Activated CD4-positive, alpha-beta T cell treated with anti-CD3 and anti-CD28 coated beads, Interleukin-2, Interleukin-6, amounts not matched to agents 100 ng/mL and 50 ng/mL, durations not matched to agents 16 hours and 8 hours (primary cell): ENCODE measurements at places on chromosomes 7 and 10.
A peak's percentile ranks its signal among the peaks of the same experiment; 100 is the strongest.

DNA sequence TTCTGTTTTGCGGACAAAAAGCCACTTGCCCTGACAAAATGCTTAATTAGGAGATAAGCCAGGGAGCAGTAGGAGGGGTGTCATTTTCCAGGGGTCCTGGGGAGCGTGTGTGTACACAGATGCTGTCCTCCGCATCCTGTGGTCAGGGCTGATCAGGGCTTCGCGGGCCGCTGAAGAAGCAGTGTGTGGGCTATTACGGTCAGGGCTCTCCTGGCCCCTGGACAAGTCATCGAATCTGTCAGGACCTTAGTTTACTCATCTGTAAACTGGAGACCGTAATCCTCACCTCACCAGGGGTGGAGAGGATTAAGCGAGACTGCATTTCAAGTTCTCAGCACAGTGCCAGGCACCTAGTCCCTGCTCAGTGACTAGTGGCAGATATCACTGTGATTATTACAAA lies 26.0 kb upstream of the MXI1 start:
- no peak for DNase-seq

- no peak for DNase-seq
Measured at GRCh38 chr10:127881262-127881661, 11.5 kb downstream of the CLRN3 start.

- no peak for DNase-seq
Measured at GRCh38 chr7:128874140-128875031, 11.7 kb downstream of the ATP6V1F start.

- DNase-seq = no peak
Measured at GRCh38 chr10:36676756-36677430, 448.5 kb upstream of the ANKRD30A start.

- DNase-seq = no peak
Measured at GRCh38 chr7:56077681-56078080, 13.6 kb downstream of the SUMF2 start.

- no peak for DNase-seq
Measured at GRCh38 chr10:49325916-49326783, 27.2 kb downstream of the C10orf71 start.

- DNase-seq = peak; percentile 24
Measured at GRCh38 chr10:104080762-104081161, 4.9 kb downstream of the COL17A1 start.

DNA sequence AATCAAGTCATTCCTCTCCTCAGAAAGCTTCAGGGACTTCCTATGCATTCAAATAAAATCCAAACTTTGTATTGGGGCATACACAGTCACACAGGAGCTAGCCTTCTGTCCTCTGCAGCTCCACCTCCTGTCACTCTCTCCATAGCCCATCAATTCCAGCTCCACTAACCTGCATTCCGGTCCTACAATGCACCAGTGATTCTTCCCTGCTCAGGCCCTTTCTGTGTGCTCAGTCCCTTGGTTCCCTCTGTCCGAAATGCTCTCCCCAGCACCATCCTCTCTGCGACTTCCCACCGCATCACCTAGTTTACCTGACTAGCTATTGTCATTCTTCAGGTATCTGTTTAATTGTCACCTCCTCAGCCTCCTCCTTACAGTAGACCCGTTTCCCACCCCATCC lies 26.4 kb upstream of the YAE1 start:
- DNase-seq = no peak

DNA sequence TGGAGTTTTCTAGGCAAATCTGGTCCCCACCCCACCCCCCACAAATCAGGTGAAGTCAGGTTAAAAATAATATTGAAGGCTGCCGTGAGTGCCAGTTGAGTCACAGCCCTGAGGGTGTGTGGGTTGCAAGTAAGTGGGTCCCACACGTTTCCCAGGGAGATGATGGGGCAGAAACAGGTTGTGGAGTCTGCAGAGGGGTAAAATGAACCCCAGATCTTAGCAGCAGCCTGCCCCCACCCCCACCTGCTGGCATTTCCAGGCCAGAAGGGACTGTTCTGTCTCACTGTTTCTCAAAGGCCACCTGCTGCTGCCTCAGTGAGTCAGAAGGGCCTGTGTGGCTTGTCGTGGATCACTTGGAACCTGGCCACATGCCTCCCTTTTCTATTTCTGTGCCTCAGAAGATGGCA lies 59.8 kb upstream of the SMNDC1 start:
- peak; percentile 17 for DNase-seq

DNA sequence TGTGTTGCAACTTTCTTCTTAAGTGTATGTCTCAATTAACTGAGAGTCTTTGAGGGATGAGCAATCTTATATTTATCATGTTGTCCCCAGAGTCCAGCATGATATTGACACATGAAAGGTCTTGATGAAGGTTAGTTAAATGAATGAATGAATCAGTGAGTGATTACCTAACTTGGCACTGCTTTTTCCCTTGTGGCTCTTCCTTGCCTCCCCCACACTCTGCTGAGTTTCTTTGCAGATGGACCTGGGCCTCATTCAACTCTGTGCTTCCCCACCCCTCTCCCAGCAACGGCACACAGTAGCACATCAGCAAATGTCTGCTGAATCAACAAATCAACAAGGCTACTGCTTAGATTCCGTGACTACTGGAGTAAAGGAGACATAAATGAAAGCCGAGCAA lies 235.1 kb upstream of the CXCL12 start:
- no peak for DNase-seq

- DNase-seq = peak; percentile 76
Measured at GRCh38 chr10:70602665-70603448, at the start of gene PRF1. Gene PRF1, minus strand, starts transcription at chr10:70602741. Its CDS starts 1,839 bp downstream, at chr10:70600902.

DNA sequence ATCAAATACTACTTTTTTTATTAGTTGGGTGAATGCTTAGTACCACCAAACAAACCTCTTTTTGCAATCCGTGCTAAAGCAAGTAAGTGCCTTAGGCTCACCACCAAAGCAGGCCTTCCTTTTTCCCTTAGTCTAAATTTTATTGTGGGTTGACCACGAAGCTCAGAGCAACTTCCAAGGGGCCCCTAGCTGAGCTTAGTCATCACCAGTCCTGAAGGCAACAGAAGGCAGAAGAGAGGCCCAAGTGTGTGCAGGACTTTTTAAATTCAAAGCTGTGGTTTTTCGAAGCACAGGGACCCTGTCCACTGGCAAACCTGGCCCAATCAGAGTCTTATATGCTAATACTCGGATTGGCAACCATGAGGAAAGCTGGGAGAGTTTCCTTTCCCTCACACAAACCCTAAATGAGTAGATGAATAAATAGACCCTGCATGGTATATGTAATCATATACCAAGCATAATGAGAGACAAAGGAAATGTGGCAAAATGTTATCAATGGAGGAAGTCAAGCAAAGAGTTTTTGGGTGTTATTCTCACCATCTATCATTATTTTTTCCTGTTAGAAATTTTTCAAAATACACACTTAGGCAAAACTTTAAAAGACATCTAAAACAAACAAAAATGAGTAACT lies 453.2 kb upstream of the GALNT17 start:
- peak; percentile 45 for DNase-seq

- no peak for DNase-seq
Measured at GRCh38 chr7:26787701-26788100, 76.7 kb downstream of the SKAP2 start.

DNA sequence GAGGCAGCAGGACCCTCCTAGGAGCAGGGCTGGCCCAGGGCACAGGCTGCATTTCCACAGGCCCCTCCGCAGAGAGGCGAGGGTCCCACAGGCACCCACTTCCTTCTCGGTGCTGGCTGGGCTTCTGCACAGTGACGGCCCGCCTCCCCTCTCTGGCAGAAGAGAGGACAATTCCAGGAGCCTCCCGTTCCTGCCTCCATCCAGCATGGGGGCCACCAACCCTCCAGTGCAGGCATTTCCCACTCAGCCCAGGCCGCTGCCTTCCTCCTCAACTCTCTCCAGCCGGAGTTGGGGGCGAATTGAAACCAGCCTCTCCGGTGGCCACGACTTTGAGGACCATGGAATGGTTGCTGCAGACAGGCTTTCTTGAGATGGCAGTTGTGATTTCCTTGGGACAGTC lies 125.0 kb upstream of the PPP2R2D start:
- no peak for DNase-seq

DNA sequence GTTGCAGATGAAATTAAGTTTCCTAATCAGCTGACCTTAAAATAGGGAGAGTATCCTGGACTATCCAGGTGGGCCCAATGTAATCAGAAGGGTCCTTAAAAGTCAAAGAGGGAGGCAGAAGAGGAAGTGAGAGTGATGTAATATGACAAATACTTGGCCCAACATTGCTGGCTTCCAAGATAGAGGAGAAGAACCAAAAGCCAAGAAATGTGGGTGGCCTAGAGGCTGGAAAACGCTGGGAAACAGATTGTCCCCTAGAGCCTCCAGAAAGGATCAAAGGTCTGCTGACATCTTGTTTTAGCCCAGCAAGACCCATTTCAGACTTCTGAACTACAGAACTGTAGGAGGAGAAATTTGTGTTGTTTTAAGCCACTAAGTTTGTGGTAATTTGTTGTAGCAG lies 79.7 kb upstream of the NOBOX start:
- DNase-seq = no peak

- no peak for DNase-seq
Measured at GRCh38 chr7:40058636-40059035, 75.8 kb downstream of the MPLKIP start.

- DNase-seq = no peak
Measured at GRCh38 chr7:1725766-1726630, 55.9 kb downstream of the ELFN1 start.

- DNase-seq = peak; percentile 36
Measured at GRCh38 chr7:26376175-26376917, 84.7 kb downstream of the SNX10 start.

GRCh38 chr10:44894691-44895090 lies 16.4 kb upstream of the TMEM72 start:
- no peak for DNase-seq

GRCh38 chr10:118002581-118002980 lies 44.2 kb downstream of the RAB11FIP2 start:
- peak; percentile 36 for DNase-seq

- DNase-seq = no peak
Measured at GRCh38 chr7:20696803-20697333, 81.4 kb downstream of the ABCB5 start.

- DNase-seq = no peak
Measured at GRCh38 chr10:76543655-76544054, 1094.0 kb downstream of the KCNMA1 start.

DNA sequence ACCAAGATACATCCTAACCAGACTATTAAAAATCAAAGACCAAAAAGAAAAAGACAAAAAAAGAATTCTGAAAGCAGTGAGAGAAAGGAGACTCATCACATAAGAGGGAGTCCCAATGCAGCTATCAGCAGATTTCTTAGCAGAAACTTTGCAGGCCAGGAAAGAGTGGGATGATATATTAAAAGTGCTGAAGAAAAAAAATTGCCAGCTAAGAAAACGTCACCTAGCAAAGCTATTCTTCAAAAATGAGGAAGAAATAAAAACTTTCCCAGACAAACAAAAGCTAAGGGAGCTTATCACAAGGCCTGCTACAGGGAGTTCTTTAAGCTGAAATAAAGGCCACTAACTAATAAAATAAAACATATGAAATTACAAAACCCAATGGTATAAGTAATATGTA lies 40.5 kb upstream of the CDK6 start:
- DNase-seq = no peak

DNA sequence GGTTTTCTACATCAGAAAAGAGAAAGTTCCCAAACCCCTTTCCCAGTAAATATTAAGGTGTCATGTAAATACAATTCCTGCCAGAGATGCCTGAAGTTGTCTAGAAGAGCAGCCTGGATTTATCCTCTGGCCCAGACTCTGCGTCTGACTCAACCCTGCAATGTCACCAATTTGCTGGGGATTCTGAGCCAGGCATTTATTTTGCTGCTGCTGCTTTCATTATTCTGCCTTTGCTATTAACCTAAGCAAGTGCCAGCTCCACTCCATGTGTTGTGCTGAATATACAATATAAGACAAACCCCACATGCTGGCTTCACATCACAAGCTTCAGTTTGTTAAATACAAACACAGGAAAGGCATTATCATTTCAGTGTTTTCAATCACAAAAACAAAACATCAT lies 59.1 kb downstream of the ELAPOR2 start:
- DNase-seq = no peak

GRCh38 chr7:102075126-102075525 lies 211.5 kb upstream of the SH2B2 start:
- no peak for DNase-seq

- DNase-seq = no peak
Measured at GRCh38 chr7:155593461-155594162, 47.3 kb upstream of the CNPY1 start.

- no peak for DNase-seq
Measured at GRCh38 chr10:385571-386300, 250.5 kb downstream of the ZMYND11 start.

DNA sequence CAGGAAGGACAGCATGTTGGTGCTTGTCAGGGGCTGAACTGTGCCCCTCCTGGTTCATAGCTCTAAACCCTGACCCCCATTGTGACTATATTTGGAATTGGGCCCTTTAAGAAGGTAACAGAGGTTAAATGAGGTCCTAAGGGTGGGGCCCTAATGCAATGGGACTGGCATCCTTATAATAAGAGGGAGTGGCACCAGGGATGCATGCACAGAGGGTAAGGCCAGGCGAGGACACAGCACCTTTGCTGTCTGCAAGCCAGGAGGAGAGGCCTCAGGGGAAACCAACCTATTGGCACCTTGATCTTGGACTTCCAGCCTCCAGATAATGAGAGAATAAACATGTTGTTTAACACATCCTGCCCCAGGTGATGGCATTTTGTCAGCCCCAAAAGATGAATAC lies 61.3 kb upstream of the EBF3 start:
- no peak for DNase-seq

DNA sequence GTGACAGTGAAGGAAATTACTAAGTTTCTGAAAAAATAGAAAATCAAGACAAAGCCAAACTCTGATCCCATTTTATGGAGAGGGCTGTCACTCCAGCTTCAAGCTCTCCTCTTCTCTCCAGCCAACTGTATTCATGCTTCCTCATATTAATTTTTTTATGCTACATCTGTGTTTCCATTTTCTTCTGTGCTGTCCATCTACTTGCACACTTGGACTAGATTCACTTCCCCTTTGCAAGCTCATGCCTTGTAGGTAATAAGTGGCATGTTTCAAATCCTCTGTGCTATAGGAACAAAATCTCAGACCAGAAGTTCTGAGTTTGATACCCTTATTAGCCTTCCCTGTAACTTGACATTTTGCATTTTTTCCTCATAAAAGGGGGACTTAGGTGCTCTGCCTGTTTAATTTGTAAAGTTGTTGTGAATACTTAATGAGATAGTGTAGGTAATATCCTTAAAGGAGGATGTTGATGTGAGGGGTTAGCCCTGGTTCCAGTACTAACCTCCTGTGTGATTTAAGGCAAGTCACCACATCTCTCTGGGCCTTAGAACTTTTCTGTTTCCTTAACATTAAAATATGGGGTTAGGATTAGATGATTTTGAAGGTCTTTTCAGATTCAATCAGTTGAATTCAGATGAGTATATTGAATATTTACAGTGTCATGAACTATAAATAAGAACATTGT lies 358.8 kb downstream of the BBS9 start:
- no peak for DNase-seq
